K562 (cell line): ENCODE measurements at places on chromosomes 11 and 22. TPM values are rescaled to one million over a fixed set of nuclear protein-coding genes. Genes with fewer than 3 reads are reported as not detected.

DNA sequence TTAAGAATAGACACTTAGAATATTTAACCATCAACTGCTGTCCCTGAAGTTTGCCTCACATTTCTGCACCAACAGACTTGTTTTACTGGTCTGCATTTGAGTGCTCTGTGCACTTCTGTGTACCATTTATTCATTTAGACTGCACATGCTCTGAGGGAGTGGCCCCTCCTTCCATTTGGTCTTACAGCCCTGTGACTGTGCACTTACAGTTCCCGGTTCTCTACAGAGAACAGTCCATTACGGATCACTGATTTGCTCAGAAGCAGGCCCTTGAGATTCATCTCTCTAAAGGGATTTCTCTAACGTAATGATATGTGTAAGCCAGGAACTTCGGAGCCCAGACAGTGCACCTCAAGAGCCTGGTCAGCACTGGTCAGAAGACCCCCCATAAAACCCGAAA is 247.3 kb upstream of the BLID start:
- DNase-seq: no peak
- no peaks in the 10 kb centered on the region for H3K36me3 ChIP-seq
- H3K27me3 ChIP-seq: no peaks in the 10 kb centered on the region
- H3K4me3 ChIP-seq: no peak overlapping the region
- no peak overlapping the region for H3K27ac ChIP-seq

DNA sequence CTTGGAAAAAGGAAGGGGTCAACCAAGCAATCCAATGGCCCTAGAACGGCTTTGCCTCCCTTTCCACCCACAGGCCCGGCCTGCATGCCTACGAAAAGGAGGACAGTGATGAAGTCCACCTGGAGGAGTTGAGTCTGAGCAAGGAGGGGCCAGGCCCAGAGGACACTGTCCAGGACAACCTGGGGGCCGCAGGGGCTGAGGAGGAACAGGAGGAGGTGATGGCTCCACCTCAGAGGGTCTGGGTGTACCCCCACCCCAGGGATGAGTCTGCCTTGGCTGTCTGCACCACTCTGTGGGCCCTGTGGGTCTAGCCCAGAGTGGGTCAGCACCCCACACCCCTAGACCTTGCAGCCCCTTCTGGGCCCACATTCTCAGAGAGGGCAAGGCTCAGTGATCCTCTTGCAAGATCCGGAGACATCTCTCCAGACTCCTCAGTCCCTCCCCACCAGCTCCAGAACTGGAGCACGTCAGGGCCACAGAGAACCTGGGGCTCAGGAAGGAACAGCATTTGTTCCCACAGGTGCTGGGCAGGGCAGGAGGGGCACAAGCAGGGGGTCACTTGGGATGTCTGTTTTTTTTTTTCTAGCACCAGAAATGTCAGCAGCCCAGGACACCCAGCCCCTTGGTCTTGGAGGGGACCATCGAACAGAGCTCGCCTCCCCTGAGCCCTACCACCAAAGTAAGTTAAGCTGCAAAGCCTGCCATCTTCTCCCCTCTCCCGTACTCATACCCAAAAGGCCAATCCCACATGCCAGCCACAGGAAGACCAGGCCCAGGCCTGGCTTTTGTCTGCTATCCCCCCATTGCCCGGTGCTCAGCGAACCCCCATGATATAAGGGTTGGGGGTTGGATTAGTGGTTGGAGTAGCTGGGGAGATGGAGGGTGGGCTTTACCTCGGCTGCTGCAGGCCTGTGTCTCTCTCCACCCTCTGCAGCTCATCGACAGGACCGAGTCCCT is 8.1 kb downstream of the PRR33 start:
- peaks cover 48% of the 10 kb centered on the region for H3K27me3 ChIP-seq
- H3K4me3 ChIP-seq: no peak overlapping the region
- no peak for DNase-seq
- no peaks in the 10 kb centered on the region for H3K36me3 ChIP-seq

DNA sequence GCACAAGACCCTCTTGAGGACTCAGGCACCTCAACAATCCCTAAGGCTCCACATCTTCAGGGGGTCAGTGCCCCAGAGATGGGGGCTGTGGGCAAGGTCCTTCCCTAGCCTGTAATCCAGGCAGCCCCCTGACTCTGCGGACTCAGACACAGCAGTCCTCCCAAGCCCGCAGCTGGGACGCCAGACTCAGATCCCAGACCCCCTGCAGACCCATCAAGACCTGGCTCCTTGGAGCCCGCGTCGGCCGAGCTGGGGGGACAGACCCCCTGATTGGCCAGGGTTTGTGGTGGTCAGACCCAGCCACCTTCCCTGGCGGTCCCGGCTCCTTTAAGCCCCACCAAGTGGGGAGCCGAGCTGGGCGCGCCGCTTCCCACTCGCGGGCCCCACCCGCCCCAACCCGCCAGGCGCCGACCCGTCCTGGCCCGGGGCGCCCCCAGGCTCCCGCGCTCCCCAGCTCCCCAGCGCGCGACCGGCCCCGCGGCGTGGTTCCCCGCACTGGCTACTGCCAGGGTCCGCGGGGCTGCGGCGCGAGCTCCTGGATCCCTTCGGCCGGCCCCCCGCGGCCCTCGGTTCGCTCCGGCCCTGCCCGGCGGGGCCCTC is 458 bp downstream of the OSBPL5 start:
- peak overlapping the region; percentile 54 for H3K4me3 ChIP-seq
- H3K27me3 ChIP-seq: no peaks in the 10 kb centered on the region
- peak; percentile 71 for DNase-seq
- H3K4me1 ChIP-seq: peaks cover 87% of the 10 kb centered on the region
- no peaks in the 10 kb centered on the region for H3K36me3 ChIP-seq

- H3K4me3 ChIP-seq: no peak overlapping the region
- H3K27ac ChIP-seq: no peak overlapping the region
- H3K36me3 ChIP-seq: no peaks in the 10 kb centered on the region
- peaks cover 10% of the 10 kb centered on the region for H3K4me1 ChIP-seq
Observed at GRCh38 chr11:70630816-70631623, 232.7 kb downstream of the CTTN start.

- H3K27ac ChIP-seq: no peak overlapping the region
- H3K4me1 ChIP-seq: no peaks in the 10 kb centered on the region
- no peak for DNase-seq
- no peaks in the 10 kb centered on the region for H3K27me3 ChIP-seq
- H3K4me3 ChIP-seq: no peak overlapping the region
Observed at GRCh38 chr11:103147627-103148026, 38.4 kb downstream of the DYNC2H1 start.

- H3K27me3 ChIP-seq: peaks cover 47% of the 10 kb centered on the region
- H3K36me3 ChIP-seq: no peaks in the 10 kb centered on the region
- no peak overlapping the region for H3K27ac ChIP-seq
- peak; percentile 53 for DNase-seq
- peak overlapping the region; percentile 36 for H3K4me3 ChIP-seq
Observed at GRCh38 chr11:130163346-130164220, 4.0 kb downstream of the ST14 start.

DNA sequence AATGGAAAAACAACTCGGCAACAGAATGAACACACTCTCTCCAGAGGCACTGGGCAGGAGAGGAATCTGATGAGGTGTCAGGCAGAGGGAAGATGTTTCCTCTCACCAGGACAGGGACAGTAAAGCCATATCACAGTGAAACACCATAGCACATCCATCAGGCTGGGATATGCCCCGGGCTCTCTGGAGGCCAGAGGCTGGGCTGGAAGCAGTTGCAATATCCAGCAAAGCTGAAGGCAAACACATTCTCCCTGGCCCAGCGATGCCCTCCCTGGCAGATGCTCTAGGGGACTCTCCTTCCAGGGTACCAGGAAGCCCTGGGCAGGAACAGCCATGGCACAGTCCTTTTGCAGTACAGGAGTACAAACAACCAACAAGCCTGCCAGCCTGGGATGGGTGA is 11.1 kb downstream of the RSPH14 start:
- peaks cover 50% of the 10 kb centered on the region for H3K27me3 ChIP-seq
- no peak overlapping the region for H3K4me3 ChIP-seq
- peak; percentile 50 for DNase-seq
- H3K36me3 ChIP-seq: no peaks in the 10 kb centered on the region

DNA sequence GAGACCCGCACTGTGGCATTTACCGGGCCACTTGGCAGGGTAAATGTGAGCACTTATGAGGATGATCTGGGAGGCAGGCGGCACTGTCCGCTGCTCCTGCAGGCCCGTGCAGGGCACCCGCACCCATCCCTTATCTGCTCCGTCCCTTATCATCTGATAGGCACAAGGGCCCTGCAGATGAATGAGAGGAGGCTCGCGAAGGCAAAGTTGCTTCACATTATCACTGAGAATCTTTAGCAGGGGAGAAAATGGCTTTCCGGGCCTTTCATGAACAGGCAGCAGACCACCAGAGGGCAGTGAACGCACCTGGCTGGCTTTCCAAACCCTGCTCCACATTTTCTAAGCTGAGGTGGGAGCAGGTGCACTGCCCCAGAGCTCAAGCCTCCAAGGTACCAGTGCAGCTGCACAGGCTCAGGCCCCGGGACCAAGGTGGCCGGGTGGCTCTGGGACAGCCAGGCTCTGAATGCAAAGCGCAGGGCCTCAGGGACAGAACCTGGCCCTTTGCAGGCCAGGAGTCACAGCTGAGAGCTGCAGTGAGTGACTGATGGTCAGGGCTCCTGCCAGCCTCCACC is 165.6 kb downstream of the SHANK2 start:
- DNase-seq: peak; percentile 27
- H3K4me3 ChIP-seq: no peak overlapping the region
- H3K27ac ChIP-seq: no peak overlapping the region
- peaks cover 3% of the 10 kb centered on the region; the same call in 1 of the 2 replicates for H3K4me1 ChIP-seq

- no peak for DNase-seq
- H3K36me3 ChIP-seq: no peaks in the 10 kb centered on the region
- H3K4me1 ChIP-seq: no peaks in the 10 kb centered on the region
- H3K4me3 ChIP-seq: no peak overlapping the region
- H3K27ac ChIP-seq: no peak overlapping the region
Observed at GRCh38 chr11:117834838-117835443, 10.4 kb upstream of the FXYD2 start.

The C22orf42 gene
- not detected in 2 replicates for total RNA-seq

The LRRC32 gene
- 0.20 and 0.31 TPM in 2 replicates for total RNA-seq

The OR2D3 gene
- total RNA-seq: not detected in 2 replicates

The PACSIN3 gene
- 13.8 and 18.1 TPM in 2 replicates for total RNA-seq
